ENCODE measurements at places on chromosomes 3 and 15.

DNA sequence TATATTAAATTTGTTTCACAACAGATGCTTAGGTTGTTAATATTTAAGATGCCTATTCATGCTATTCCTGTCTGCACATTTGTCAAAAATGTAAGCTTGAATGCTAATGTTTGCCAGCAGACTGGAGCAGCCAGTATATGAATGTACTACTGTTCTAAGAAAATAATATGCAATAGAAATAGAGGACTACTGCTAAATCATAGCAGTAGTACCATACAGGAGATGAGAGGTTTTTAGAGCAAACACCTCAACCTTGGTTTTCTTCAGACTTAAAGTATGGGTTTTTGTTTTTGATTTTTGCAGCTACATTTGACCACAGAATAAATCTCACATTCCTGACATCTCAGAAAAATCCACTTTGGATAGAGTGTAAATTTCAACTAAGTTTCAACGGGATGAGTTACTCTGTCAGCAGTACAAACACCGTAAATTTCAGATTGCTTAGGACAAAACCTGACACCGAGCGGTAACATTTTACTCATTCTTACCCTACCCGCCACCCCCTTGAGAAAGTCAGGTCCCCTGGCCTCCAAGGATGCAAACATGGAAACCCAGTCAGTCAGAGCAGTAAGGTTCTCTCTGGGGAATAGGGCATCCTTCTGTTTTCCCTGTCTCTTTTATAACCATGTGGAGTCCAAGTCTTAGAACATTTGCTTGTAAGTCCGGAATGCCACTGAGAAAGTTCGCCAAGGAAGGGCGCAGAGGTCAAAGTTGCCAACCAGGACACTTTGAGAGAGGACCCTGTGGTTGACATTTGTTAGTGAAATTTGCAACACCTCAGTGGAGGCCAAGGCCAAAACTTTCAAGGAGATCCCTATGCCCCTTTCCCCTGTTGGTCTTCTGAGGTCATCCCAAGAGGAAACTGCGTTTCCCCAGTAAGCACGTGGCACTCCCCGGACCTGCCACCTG, 17.9 kb upstream of the SATB1 start:
- DNase-seq = no peak

DNA sequence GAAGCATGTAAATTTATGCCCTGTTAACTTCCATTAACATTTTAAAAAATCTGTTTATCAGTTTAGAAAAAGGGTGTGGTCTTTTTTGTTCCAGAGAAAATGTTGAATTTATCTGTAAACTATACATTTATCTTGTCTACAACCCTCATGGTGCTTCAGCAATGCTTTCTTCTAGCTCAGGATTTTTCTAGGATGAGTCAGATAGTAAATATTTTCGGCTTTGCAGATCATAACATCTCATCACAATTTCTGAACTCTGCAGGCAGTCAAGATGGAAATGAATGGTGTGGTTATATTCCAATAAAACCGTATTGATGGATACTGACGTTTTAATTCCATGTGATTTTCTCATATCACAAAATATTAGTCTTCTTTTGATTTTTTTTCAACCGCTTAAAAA, 70.5 kb upstream of the FOXB1 start:
- DNase-seq = no peak

GRCh38 chr3:150825916-150826377, 63.0 kb upstream of the SIAH2 start:
- DNase-seq = no peak

DNA sequence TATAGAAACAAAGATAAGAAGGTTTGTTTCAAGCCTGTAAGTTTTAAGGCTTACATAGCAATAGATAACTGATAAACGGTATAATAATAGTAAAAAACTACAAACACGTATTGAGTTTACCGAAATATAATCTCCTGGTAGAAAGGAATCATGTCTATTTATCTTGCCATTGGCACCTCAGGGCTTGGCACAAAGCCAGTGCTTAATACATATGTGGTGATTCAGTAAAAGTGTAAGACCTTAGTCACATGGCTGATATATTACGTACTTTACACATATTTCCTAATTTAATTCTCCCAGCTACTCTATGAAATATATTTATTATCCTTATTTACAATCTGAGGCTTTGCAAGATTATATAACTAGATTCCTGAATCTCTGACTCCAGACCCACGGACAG, 32.0 kb upstream of the SLCO3A1 start:
- no peak for DNase-seq

GRCh38 chr3:113193288-113193687, 18.1 kb upstream of the BOC start:
- DNase-seq = no peak

GRCh38 chr3:15973940-15974339, 176.2 kb upstream of the ANKRD28 start:
- DNase-seq = peak; percentile 41

- DNase-seq = no peak
These were observed 185.2 kb upstream of the ARL6 start for GRCh38 chr3:97579365-97579764.

GRCh38 chr15:57064033-57064432, 145.6 kb downstream of the TCF12 start:
- no peak for DNase-seq

DNA sequence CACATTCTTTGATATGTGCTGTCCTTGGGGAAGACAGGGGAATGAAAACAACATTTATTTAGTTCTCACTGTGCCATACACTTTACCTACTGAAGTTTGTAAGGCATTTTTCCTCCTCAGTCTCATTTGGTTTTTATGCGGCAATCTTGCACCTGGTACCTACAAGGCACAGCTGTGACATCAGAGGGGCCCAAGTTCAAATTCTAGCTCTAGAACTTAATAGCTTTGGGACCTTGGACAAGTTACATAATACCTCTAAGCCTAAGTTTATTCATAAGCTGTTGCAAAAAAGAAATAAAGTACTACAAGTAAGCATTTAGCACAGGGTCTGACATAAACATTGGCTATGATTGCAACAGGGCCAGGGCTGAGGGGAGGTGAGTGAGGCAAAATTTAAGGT, 5.6 kb upstream of the FAM81A start:
- DNase-seq = no peak

GRCh38 chr3:197031315-197032285, 2.0 kb upstream of the MELTF start:
- DNase-seq = peak; percentile 96

GRCh38 chr3:120304616-120305015, 19.6 kb upstream of the GPR156 start:
- DNase-seq = no peak

- DNase-seq = peak; percentile 100
These were observed at the start of gene HEMK1 for GRCh38 chr3:50568947-50569749. HEMK1 (plus strand) TSS chr3:50569522; CDS start chr3:50571105, 1,583 bp downstream.

DNA sequence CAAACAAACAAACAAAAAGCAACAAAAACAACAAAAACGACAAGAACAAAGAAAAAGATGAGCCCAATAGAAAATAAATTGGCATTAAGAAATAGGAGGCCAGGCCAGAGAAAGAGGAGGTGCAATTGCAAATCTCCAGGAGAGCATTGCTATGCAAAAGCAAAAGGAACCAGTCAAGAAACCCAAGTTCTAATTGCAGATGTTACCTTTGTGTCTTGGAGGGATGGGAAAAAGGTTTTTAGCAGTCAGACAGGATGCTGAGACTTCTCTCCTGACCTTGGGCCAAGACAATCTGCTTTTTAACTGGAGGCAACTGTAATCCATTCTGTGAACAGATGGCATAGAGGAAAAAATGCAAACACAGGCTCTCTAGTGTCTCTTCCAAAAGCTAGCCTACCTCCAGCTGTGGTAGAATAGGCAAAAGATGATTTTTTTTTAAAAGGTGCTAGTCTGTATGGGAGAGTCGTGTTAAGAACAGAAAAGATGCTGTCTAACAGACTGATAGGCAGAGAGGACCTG, 56.4 kb downstream of the LSAMP start:
- DNase-seq = no peak

GRCh38 chr3:127849368-127849767, 27.1 kb upstream of the MGLL start:
- no peak for DNase-seq

DNA sequence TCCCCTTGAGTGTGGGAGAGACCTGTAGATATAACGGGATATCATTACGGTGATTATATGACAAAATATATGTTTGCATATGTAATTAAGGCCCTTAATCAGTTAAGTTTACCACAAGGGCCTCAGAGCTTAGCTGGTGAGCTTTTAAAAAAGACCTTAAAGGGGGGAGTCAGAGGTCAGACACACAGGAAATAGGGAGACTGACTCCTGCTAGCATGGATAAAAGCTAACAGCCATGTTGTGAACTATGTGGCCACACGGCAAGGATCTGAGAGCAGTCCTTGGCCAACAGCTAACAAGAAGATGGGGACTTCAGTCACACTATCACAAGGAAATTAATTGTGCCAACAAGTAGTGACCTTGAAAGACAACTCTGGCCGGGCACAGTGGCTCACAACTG, 3.1 kb downstream of the STAG1 start:
- no peak for DNase-seq

- no peak for DNase-seq
These were observed 52.2 kb downstream of the EFHB start for GRCh38 chr3:19881852-19882251.

GRCh38 chr3:56297281-56297840, 170.9 kb downstream of the ERC2 start:
- DNase-seq = no peak

- DNase-seq = peak; percentile 92
These were observed 1.4 kb upstream of the NDUFAF3 start for GRCh38 chr3:49020330-49021212.

DNA sequence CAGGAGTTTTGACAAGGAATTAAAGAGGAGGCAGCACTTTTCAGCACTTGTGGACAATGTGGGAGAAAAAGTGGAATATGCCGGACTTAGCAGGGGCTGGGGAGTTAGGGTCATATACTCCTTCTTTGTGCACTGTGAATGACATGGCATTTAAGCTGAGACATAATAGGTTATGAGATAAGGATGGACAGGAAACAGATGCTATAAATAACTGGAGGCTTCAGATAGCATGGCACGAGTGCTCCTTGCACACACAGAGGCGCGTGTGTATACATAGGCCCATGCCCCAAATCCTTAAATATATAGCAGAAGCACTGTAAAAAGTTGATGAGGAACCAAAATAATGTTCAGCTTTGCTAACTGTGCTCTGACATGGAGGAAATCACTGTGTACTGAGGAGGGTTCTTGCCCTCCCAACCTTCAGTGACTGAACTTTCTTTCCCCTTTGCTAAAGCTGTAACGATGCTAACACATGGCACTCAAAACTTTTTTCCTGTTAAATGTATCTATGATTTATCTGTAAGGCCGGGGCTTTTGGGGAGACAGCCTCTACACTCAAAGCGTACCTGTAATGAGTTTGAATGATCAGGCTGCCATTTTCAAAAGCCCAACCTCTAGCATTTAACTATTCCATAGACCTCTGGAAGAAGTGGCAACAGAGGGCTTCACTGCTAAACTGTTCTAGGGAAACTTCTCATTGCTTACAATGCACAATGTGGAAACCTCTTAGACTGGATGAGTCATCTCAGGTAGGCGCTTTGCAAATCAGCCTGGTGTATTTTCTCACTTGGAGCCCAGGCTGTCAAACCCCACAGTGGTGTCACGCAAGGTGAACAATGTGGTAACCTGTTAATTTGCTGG, 784.6 kb downstream of the NR2F2 start:
- no peak for DNase-seq

- DNase-seq = no peak
These were observed 35.6 kb downstream of the LRRFIP2 start for GRCh38 chr3:37138816-37139215.

DNA sequence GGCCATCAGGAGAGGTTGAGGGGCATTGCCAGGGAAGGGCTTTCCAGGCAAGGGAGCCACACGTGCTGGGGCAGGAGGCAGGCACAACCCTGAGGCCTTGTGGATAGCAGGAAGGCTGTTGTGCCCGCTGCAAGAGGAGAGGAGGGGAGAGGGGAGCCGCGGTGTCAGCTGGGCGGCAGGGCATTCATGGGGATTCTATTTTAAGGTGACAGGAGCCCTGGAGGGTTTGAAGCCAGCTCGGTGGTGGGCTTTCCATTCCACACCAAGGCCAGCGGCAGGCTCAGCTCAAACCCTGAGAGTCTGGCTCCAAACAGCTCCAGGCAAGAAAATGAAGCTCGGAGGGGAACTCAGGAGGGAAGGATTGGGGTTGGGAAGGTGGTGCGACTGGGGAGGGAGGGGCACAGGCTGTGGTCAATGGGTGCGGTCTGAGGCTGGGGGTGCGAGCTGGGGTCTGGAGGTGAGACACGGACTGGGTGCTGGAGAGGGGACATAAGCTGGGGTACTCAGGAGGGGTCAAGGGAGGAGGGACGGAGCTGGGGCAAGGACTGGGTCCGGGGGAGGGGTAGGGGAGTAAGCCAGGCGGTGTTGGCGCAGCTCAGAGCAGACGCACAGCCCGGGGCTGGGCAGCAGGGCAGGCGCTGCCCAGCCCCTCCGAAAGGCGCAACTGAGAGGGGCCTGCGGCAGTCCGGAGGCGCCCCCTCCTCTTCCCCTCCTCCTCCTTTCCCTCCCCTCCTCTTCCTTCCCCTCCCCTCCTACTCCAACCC, 43.4 kb downstream of the TPRA1 start:
- peak; percentile 7 for DNase-seq

DNA sequence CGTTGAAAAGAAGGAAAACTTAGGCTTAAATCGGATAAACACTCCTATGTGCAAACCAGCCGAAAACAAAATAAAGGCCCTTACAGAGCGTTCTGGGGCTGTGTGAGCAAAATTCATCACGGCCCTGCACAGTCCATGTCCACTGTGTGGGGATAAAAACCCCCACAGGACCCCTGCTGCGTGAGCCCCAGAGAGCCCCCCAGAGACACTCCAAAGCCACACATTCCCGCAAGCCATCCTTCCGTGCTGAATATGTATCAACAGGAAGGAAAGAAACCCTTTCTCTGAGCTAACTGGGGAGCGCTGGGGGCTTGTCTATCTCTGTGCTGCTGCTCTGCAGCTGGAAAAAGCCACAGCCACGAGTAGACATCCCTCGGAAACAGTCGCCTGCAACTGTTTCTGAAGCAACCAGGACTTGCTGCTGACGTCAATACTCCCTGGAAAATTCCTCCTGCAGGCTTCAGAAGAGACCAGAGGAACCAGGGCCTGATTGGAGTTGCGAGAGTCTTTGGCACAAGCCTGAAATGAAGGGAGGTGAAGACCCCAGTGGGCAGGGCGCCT, 72.7 kb downstream of the NUP210 start:
- no peak for DNase-seq

DNA sequence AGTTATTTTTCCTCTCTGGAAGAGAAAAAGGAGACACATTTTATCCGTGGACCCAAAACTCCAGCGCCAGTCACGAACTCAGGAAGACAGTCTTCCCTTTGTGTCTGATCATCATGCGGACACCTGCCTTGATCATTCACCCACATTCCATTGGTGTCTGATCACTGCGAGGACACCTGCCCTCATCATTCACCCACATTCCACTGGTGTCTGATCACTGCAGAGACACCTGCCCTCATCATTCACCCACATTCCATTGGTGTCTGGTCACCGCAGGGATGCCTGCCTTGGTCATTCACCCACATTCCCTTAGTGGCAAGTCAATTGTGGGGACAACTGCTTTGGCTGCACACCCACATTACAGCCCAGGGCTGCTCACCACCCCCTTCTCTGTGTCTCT, 148.9 kb downstream of the ROBO1 start:
- no peak for DNase-seq

DNA sequence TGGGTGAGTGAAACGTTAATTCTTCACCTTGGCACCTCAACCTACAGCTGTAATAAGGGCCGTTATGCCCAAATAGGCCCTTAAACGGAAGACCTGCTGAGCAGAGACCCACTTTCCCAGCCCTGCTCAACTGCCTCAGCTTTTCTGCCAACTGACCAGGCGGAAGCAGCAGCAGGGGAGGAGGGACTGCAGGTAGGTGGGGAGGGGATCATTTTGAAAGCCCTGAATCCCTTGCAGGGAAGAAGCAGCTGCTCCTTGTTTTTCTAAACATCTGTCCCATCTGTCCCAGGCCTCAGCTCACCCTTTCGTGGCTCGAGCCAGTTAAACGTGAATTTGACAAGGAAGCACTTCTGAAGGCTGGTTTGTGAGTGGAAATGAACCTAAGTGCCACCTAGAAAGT, 978 bp upstream of the CMC1 start:
- DNase-seq = no peak

All from suppressor macrophage treated with lipopolysaccharide for 1 hour (primary cell).